ENCODE measurements at places on chromosomes 3 and 15.

DNA sequence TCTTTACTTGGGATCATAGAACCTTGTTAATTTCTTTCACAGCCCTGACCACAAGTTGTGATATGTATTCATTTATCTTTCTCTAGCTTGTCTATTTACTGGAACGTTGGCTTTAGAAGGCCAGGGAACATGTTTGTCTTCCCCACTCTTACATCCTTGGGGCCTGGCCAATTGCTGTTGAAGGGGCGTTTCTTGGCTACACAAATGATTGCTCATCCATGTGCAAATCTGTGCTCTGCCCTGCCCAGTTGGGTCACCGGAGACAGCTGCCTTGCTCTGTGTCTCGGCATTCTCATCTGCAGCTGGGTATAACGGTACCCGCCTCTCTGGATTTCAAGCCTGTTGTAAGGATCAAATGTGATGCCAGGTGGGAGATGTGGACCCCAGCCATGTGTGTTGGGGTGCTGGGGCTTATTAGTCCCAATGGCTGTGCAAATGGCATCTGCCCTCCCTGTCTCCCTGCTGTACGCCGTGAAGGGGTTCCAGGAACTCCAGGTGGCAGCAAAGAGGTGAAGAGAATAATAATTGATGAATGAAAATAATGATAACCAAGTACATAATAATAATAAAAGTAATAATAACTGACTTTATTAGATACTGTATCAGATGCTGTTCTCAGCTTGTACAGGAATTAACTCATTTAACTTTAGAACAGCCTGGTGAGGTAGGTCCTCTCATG is 24.0 kb upstream of the TLE3 start:
- DNase-seq = no peak

DNA sequence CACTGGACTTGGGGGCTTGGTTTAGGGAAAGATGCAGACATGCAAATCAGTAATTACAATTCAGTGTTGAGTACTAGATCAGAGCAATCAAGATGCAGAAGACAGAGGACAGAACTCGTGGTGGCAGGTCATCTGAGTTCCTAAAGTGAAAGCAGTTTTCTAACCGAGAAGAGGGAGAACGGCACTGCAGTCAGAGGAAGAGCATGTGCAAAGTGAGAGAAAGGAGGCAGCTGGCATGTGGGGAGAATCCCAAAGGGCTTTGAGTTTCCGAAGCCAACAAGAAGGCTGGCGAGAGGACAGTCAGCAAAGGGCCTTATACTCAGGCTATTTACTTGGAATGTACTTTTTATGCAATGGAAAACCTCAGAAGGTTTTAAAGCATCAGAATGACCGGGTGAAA is 87.0 kb downstream of the ANP32A start:
- no peak for DNase-seq

- no peak for DNase-seq
Measured at GRCh38 chr3:28940994-28941393, 339.9 kb upstream of the RBMS3 start.

DNA sequence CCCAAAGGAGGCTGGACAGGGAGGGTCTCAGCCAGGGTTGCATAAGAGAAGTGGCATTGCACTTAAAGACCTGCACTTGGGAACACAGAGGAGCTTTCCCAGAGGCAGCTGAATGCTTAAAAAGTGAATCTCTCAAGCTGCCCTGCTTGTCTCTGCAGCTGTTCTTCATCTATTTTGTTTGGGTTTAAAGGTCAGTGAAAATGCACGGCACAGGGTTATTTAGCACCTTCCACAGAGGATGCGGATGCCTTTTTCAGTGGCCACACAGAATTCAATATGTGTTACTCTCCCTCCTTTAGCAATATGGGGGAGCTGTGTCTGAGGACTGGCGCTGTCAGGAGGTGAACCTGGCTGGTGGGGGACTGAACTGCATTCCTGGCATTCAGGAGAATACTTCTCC is 22.7 kb upstream of the CTNNB1 start:
- DNase-seq = no peak

GRCh38 chr3:129973853-129974563 is 512 bp upstream of the TRH start:
- DNase-seq = no peak

DNA sequence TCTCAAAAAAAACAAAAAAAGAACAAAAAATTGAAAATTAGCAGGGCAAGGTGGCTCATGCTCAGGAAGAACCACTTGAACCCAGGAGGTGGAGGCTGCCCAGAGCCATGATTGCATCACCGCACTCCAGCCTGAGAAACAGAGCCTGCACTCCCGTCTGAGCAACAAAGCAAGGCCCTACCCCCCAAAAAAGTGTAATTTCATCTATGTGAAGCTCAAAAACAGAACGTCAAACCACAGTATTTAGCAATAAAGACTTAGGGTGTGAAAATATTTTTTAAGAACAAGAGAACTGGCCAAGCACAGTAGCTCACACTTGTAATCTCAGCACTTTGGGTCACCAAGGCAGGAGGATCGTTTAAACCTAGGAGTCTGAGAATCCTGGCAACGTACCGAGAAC is 38.2 kb downstream of the STAG1 start:
- no peak for DNase-seq

- DNase-seq = no peak
Measured at GRCh38 chr3:133747907-133748639, 1.9 kb downstream of the TF start.

DNA sequence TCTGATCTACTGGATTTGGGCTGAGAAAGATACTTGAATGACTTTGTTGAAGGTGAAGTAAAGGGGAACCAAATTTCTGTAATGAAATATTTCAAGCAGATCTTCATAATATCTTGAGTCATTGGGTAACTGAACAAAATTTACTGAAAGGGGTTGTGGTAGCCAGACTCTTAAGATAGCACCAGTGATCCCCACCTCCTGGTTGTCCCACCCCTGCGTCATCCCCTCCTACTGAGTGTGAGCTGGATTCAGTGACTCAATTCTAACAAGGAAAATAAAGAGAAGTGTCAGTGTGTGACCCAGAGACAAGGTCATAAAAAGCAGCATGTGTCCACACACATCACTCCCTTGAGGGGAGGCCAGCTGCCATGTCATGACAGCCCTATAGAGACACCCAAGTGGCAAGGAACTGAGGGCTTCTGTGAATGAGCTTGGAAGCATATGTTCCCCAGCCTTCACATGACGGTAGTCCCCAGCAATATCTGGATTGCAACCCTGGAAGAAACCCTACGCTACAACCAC is 107.1 kb downstream of the MECOM start:
- DNase-seq = no peak

DNA sequence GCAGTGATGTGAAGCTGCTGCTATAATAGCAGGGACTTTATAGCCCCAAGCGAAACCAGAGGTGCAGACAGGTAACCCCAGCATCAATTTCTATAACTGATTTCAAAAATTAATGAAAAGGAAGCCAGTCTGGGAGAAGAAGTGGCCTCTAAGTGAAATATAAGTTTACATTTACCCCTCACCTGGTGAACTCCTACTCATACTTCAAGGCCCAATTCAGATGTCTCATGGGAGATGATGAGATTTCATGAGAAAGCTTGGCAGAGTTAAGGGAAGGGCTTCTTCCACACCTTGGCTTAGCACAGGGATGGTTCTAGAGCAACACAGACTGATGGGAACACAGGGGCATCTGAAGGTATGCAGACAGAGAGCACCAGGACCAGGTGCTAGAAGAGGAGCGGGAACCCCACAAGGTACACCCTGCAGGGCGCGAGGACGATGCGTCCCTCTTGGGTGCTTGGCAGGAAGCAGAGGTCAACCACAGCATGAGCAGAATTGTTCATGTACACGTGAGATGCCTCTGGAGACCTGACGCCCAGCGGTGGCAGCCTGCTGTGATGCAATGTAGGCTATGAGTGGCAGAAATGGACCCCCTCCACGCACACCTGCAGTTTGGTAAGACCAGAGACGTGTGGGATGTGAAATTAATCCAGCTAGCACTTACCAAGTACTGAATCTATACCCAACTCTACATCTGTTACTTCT is 102.9 kb downstream of the SRGAP3 start:
- no peak for DNase-seq

GRCh38 chr15:57012556-57012955 is 94.1 kb downstream of the TCF12 start:
- no peak for DNase-seq

DNA sequence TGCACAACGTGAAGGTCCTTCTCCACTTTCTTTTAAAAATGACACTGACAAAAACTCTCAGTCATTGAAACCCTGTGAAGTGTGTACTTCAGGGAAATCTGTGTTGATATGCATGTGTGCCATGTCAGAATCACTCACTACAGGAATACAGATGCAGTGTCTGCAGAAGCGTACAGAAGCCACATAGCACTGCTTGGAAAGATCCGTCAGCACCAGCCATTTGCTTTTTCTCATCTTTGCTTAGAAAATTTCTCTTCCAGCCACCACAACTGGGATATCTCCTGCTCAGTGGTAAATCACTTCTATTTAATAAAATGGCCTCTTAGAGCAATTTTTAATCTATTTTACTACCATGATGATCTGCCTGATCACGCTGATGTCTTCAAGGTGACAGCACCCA is 91.3 kb upstream of the ARHGEF26 start:
- DNase-seq = no peak

DNA sequence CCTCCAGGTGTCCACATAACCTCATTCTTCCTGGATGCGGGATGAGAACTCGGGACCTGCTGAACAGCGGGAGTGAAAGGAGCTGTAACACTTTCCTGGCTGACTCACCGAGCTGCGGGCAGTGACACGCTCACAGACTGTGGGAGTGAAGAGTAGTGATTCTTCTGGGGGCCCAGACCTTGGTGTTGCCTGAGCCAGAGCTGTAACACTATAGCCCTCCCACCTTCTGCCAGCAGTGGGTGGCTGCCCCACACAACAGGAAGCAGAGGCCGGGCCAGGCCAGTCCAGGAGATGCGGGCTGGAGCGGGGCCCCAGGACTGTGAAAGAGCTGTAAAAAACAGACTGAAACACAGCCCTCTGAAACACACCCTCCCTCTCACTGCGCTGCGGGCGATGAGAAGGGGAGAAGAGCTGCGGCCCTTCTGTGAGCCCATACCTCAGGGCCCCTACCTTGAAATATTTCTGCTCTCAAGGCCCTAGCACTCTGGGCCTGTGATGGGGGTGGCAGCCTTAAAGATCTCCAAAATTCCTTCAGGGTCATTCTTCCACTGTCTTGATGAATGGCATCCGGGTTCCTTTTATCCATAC is 464.0 kb upstream of the CCDC54 start:
- no peak for DNase-seq

- no peak for DNase-seq
Measured at GRCh38 chr15:98730860-98731711, 82.7 kb downstream of the IGF1R start.

DNA sequence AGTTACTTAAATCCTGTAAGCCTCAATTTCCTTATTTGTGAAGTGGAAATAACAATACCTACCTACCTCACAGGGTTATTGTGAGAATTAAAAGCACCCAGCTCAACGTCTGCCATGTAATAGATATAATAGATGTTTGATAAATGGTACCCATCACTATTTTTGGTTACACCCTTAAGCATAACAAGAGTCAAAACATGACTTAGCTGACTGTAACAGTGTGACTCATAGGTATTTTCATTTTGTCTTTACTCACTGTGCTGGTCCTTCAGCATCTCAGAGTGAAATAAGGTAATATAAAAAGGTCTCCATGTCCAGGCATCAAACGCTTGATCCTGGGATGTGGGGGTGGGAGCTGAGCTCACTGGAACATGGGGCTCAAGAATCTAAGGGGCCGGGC is 3.1 kb downstream of the CPLX3 start:
- DNase-seq = no peak

DNA sequence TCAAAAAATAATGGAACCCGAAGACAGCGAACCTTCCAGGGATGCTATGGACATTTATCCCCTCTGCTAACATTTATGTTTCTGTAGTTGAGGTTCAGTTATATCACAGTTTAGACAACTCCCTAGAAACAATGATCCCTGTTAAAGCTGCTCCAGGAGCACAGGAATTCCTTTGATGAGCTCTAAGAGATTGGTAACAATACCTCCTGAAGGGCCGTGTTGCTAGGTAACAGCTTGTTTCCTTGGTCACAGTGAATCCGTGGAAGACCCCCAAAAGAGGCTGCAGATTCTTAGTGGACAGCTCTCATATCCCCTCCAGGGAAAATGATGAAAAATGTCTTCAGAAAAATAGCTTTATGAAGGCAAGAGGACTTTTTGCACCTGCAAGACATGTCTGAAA is 160.2 kb downstream of the SERPINI1 start:
- DNase-seq = no peak

All from DMS153 (cell line).